Kidney epithelial cell (primary cell): ENCODE measurements at places on chromosomes 3 and 15. TPM values are rescaled to one million over a fixed set of nuclear protein-coding genes. Genes with fewer than 3 reads are reported as not detected.
A peak's percentile ranks its signal among the peaks of the same experiment; 100 is the strongest.

DNA sequence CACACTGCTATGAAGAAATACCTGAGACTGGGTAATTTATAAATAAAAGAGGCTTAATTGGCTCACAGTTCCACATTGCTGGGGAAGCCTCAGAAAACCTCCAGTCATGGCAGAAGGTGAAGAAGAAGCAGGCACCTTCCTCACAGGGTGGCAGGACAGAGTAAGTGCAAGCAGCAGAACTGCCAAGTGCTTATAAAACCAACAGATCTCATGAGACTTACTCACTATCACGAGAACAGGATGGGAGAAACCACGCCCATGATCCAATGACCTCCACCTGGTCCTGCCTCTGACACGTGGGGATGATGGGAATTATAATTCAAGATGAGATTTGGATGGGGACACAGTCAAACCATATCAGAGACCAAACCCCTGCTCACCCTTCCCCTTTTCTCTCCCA, 75.0 kb downstream of the TRIM69 start:
- DNase-seq, result no peak

DNA sequence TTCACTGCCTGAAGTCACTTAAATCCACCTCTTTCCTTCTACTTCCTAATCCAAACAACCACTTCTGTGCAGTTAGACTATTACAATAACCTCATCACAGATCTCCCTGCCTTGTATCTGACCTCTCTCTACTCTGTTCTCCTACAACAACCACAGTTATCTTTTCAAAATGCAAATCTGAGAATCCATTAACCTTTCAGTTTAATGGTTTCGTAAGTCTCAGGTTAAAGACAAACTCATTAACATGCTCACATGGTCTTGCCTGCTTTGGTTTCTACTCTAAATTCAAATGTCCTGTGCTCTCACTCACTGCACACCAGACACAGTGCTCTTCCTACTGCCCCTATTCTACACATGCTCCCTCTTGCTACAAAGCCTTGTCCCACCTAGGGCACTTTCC, 406.5 kb upstream of the THBS1 start:
- DNase-seq, result no peak

GRCh38 chr3:101036213-101036618, 43.0 kb upstream of the ABI3BP start:
- peak; percentile 93 for DNase-seq

SELENOS gene
- 109 and 142 TPM in 2 replicates for total RNA-seq

DNA sequence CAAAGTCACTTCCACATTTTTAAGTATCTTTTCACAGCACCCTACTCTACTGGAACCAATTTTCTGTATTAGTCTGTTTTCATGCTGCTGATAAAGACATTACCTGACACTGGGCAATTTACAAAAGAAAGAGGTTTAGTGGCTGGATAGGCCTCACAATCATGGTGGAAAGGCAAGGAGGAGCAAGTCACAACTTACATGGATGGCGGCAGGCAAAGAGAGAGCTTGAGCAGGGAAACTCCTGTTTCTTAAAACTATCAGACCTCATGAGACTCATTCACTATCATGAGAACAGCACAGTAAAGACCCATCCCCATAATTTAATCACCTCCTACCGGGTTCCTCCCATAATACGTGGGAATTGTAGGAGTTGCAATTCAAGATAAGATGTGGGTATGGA, 18.7 kb downstream of the MCCC1 start:
- DNase-seq, result no peak

DNA sequence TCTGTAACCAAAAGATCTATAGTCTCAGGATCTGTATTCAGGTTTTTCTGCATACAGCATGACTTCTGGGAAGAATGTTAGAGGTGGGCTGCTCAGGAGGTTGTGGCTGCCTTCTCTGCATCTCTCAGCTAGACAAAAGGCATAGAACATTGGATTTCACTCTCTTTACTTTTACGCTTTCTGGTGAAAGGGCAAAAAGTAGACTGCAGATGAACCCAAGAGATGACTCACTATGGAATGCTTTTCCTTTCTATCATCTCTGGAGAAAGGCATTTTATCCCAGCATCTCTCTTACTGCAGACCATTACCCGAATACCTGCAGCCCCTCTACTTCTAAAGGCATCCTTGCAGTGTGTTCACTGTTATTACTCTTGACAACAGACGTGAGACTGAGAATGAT, 222.2 kb downstream of the WNT5A start:
- DNase-seq, result no peak

B3GNT5 gene
- total RNA-seq, result 21.1 and 27.6 TPM in 2 replicates
